ENCODE measurements at places on chromosomes 3 and 15.

DNA sequence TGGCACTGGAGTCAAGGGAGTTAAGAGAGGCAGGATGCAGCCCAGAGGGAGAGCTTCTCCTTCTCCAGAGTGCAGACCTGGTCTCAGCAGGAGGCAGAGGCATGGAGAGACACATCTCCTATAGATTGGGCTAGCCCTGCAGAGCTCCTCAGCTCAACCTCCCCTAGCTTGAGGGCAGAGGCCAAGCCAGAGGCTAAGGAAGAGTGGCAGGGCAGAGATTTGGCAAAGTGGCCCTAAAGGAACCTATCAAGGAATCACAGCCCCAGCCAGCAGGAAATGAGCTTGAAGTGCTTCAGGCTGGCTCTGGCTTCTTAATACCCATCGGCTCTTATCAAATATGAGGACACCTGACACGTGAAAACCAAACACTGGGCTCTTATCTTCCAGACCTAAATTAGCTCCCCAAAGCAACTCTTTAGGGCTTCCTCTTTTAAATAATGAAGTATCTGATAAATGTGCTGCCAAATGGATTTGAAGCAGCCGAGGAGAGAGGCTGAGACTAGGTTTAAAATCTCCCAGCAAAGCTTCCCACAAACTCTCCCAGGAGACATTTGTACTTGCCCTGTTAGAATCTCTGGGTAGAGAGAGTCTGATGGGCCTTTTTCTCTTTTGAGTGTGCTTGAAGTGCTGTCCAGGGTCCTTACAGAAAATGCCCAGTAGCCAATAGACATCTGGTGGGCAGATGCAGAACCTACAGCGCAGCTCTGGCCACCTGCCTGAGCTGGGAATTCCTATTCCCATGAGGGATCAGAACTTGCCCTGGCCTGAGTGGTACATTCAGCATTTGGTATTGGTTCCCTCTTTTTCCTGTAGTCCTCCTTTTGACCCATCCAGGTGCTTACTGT lies 271.4 kb downstream of the CLSTN2 start:
- DNase-seq: no peak

DNA sequence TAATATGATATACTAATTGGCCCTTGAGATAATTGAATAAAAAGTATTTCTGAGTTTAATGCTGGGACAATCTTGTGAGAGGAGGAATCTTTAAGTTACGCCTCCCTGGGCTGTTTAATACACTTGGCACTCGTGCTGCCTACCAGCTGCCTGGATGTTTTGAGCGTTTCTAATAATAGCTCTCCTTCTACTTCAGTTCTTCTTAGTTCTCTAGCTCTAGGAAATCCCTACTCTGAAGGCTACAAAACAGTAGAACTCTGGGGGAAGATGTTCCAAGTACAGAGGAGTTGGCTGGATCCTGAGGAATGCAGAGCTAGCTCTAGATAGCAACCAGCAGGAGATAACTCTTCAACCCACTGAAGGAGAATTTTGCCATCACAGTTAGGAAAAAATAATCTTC lies 3.5 kb downstream of the NAALADL2 start:
- no peak for DNase-seq

DNA sequence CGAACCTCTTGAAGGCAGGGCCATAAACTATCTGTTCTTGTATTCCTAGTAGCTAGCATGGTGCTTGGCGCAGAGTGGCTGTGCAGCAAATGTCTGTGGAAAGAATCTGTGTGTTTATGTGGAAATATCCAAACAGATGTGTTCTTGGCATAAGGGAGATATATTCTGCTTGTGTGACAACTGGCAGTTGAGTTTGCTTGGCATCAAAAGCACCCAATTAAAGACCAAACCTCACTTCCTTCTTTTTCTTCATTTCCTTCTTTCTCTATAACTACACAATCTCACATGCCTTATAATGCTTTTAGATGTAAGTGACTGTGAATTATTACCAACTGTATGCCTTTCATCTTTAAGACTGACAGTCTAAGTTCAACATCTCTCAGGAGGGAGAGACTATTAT lies 296.5 kb downstream of the SLC9A9 start:
- no peak for DNase-seq

GRCh38 chr3:162555761-162556160 lies 1059.2 kb downstream of the OTOL1 start:
- no peak for DNase-seq

DNA sequence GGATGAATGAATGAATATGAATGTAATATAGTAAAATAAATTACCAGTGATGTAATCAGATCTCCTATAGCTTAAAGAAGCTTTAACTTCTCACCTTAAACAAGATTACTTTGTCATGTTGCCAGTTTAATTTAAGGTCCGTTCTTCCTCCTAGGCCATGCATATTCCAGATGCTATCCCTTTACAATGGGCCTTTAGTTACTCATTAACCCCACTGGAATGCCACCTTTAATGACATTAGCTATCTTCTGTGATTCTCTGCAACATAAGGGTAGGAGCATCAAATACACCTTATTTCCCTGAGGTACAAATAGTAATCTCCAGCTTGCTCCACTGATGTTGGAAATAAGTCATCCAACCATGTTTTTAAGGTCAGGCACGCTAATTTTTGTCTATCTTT lies 63.0 kb upstream of the TIMP4 start:
- DNase-seq: no peak

DNA sequence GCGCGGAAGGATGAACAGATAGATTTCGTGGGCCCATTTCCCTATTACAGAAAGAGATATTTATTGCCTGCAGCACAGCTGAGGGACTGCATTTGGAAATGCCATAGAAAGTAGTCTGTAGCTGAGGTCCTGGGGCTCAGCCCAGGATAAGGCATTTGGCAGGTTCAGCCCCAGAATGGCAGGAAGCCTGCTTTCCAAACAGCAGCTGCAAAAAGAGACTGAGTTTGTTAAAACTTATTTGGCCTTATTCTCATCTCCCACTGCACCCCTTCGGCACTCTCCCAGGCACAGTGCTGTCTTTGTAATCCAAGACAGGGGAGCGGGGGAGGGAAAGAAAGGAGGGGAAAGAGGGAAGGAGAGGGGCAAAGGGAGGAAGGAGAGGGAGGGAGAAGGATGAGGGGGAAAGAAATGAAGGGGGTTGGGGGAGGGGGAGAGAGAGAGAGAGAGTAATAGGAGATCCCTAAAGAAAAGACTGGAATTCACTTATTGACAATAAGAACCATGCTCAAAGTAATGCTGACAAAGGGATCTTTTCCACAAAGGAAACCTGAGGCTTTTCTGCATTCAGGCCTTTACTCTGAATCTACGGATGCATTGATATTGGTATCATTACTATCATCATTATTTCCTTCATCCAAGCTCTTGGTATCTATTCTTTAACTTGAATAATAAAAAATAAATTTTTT lies 94.0 kb upstream of the LRRN1 start:
- DNase-seq: peak; percentile 40

- no peak for DNase-seq
Measured at GRCh38 chr3:12246497-12247163, 42.2 kb upstream of the PPARG start.

GRCh38 chr15:70132139-70132538 lies 34.4 kb upstream of the TLE3 start:
- DNase-seq: no peak

DNA sequence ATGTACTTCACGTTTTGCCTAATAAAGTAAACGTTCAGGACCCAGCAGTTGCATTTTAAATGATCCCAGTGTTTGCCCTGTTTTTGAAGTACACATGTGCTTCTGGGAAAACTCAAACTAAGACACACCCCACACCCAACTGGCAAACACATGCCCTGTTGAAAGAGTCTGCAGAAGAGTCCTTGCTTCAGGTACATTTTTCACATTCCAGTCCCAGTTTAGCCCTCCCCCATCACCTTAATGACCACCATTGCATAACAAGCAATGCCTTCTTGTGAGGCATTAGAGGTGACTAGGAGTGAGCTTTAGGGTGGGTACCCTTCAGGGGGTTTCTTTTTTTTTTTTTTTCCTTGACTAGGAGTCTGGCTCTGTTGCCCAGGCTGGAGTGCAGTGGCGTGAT lies 322.3 kb downstream of the CNTN4 start:
- no peak for DNase-seq

- peak; percentile 51 for DNase-seq
Measured at GRCh38 chr15:90959894-90960293, 5.2 kb downstream of the RCCD1 start.

- no peak for DNase-seq
Measured at GRCh38 chr3:135762188-135762856, 203.2 kb upstream of the PPP2R3A start.

DNA sequence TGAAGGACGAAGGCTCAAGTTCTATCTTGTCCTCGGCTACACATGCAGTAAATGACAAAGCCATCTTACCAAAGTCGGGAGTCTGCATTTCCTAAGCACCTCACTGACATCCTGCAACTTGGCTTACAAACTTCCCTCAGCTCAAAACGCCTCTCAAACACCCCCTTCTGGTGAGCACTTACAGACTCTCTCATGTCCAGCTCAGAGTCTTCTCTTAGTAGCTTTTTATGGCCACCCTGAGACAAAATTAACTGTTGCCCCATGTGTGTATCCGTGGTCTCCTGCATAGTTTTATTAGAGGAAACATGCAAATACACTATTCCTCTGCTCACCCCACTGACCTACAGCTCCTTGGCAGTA lies 819.7 kb downstream of the FHIT start:
- DNase-seq: no peak

DNA sequence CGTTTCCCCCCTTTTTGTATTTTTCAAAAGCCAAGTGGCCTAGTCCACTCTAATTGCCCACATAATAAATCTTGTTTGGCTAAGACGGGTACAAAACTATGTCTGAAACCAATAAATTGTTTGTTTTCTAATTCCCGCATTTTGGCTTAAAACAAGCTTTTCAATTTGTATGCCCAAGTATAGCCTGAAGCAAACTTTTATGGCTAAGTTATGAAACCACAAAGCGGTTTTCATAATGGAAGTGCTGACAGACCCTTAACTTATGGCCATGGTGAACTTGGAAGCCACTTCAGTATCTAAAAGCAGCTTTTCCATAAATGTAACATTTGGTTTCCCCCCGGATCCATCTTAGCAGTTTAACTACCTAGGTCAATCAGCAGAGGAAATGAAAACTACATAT lies 29.9 kb upstream of the POLR2M start:
- no peak for DNase-seq

DNA sequence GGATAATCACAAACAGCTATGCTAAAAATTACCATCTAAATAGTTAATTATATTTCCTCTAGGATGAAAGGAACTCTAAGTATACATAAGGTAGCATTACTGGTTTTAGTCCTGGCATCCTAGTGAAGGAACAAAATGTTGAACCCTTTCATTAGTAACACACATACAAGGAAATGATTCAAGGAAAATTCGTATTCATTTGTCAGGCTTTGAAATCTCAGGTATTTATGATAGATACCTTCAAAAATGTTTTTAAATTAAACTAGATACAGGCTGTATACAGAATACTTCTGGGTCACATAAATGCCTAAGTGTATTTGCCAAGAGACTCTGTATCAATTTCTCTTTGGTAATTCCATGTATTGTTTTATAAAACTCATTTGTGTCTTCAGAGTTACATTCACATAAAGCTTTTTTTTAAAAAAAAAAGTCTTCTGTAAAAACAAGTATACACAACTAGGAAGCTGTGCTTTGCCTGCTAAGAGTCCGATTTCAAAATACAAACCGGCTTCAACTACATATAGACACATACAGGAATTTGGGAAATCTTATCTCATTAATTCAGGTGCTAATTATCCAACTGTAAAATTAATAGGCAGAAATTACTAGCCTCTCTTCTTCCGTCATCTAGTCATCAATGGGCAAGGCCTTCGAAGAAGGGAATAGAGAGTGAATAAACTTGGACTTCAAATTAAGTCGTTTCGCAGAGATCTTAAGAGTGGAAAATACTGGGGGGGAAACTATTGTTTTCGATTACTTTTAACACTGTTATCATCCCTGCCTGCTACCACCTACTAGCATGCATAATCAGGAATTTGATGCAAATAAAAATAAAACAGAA lies 1.3 kb downstream of the SECISBP2L start:
- no peak for DNase-seq

DNA sequence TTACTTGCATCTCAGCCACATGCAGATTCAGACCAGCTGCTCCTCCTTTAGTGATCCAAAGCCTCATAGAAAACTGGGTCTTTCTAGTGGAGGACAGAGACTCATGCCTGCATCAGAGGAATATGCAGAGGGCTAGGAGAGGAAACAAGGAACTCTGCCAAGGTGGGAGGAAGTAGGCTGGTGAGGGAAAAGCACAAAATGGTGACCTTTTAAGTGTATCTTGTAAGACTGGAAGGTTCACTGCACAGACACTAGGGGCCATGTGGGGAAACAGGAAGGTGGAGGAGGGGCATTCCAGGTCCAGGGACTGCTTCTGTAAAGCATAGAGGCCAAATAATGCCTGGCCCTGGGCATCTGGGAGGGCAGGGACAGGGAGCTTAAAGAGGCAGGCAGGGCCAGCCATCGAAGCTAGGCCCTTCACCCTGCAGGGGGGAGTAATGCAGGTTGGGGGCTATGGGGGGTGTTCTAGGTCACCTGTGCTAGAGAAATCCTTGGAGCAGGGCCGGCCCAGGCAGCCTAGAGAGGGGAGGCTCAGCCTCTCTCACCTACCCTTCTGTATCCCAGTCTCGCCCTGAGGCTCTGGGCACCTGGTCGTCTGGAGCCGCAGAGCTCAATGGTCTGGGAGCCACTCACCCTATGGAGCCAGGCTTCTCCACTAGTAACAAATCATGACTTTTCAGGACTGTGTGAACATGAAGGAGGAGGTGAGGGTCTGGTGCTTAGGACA lies 117.7 kb downstream of the DNAJB8 start:
- DNase-seq: no peak

GRCh38 chr3:185046164-185046515 lies 106.7 kb downstream of the C3orf70 start:
- no peak for DNase-seq

DNA sequence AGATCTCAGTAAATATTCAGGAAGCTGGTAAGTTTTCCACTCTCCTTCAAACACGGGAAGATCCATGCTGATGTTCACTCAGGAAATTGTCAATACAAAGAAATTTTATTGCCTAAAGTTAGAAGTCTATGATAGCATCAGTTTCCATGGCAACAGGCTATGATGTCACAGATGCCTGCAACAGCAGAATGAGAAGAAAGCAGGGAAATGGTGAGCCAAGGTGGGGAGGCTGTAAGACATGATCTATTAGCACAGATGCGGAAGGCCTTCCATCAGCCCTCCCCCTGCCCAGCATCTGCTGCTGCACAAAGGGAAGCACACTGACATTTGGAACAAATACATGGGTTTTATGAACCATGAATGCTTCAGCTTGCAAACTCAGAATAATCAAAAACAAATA lies 28.6 kb downstream of the EPHB1 start:
- DNase-seq: no peak

- DNase-seq: no peak
Measured at GRCh38 chr15:57423599-57424140, 47.4 kb downstream of the CGNL1 start.

DNA sequence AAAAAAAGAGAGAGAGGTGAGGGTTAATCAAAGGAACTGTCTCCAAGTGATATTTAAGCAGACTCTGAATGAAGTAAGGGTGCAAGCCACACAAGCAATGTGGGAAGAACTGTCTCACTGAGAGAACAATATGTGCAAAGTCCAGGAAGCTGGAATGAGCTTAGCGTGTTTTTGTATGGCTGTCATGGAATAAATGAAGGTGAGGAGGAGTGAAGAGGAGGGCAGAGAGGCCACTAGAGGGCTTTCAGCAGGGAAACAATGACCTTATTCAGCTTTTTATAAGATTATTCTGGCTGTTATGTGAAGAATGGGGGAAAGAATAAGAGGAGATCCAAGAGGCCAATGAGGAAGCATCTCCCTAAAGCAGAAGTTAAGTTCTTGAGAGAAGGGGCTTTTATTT lies 86.9 kb upstream of the COL8A1 start:
- no peak for DNase-seq

Measured in posterior cingulate gyrus (tissue), 11 donors.